Sigmoid colon (tissue), 7 donors: ENCODE measurements at places on chromosomes 2 and 18. TPM values are rescaled to one million over a fixed set of nuclear protein-coding genes. Genes with fewer than 3 reads are reported as not detected.

GRCh38 chr18:12857215-12857905 lies 26.7 kb downstream of the PTPN2 start:
- H3K4me3 ChIP-seq, result no peak overlapping the region
- no peaks in the 10 kb centered on the region for H3K36me3 ChIP-seq
- H3K27ac ChIP-seq, result no peak overlapping the region
- no peak for DNase-seq
- H3K27me3 ChIP-seq, result no peaks in the 10 kb centered on the region

DNA sequence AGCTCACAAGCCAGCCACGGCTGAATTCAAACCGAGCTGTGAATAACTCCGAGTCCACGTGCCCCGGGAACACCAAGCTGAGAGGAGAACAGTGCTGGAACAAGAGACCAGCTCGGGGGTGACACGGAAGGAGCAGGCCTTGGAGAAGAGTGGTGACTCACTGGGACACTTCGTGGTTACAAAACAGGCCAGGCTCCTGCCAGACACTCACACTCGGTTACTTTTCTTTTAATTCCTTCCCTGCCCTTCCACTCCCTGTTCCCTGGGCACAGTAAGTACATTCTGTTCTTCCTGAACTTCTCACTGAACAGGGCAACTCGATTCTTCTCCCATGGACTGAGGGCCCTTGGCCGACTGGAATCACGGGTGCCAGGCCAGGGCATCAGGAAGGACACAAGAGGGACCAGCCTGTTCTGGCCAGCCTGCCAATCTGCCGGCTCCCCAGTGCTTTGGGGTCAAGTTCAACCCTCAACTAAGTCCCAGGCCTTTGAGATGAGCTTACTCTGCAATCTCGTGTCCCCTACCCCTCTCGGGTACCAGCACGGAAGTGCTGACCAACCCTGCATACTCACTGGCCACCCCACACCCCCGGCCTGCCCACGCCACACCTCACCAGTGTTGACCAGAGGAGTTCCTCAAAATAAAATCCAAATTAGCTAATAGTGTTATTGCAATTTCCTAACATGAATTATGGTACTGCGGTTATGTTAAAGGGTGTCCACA lies 87.5 kb downstream of the TFCP2L1 start:
- peak overlapping the region; percentile 35 for H3K27ac ChIP-seq
- H3K36me3 ChIP-seq, result no peaks in the 10 kb centered on the region
- no peaks in the 10 kb centered on the region for H3K4me1 ChIP-seq
- no peak overlapping the region for H3K4me3 ChIP-seq
- DNase-seq, result peak; percentile 72

DNA sequence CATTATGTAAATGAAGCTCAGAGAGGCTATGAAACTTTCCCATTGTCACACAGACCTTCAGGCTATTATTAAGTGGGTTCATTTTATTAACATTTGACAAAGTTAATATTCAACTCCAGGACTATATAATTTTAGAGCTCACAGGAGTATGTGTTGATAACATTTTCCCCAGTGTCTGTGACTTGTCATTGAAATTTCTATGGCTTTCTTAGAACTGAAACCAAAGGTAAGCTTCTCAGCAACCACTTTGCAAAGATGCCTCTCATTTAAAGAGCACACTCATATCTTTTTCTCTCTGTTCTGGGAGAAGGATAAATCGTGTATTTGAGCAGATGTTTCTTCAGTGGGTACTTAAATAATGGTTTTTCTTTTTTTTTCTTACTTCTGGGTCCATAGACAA lies 61.8 kb upstream of the LHCGR start:
- H3K4me3 ChIP-seq, result no peak overlapping the region
- no peaks in the 10 kb centered on the region for H3K27me3 ChIP-seq
- no peaks in the 10 kb centered on the region for H3K36me3 ChIP-seq
- DNase-seq, result no peak

- H3K4me3 ChIP-seq, result peak overlapping the region; percentile 37
- H3K36me3 ChIP-seq, result no peaks in the 10 kb centered on the region
- no peaks in the 10 kb centered on the region for H3K27me3 ChIP-seq
- H3K27ac ChIP-seq, result peak overlapping the region; percentile 58
Measured at GRCh38 chr18:76528477-76529432, 33.7 kb upstream of the ZNF516 start.

DNA sequence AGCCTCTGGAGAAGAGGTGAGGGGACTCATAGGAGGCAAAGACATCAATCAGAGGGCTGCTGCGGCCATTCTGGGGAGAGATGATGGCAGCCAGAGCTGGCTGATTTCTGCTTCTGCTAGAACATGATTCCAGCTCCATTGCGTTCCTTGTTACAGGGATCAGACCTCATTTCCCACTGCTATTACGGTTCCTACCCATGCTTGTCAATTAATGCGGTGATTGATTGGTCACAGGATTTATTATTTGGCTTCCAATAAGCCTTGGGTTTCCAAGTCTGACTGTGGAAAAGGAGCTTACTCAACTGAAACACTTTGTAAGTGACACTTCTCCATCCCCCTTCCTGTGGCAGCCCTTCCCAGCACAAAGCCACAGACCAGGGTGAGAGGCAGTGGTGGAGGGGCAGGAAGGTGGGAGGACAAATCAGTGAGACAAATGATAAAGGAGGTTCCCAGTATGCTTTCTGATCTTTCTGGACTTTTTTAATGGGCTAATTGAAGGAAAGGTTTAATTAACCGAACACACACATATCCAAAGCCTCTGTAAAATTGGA lies 26.8 kb upstream of the CTLA4 start:
- no peak overlapping the region for H3K4me3 ChIP-seq
- no peak for DNase-seq
- no peaks in the 10 kb centered on the region for H3K36me3 ChIP-seq
- no peaks in the 10 kb centered on the region for H3K27me3 ChIP-seq
- H3K4me1 ChIP-seq, result no peaks in the 10 kb centered on the region

- no peaks in the 10 kb centered on the region for H3K27me3 ChIP-seq
- no peak overlapping the region for H3K4me3 ChIP-seq
- H3K4me1 ChIP-seq, result peaks cover 55% of the 10 kb centered on the region
- no peak for DNase-seq
- H3K36me3 ChIP-seq, result no peaks in the 10 kb centered on the region
Measured at GRCh38 chr18:10063489-10063888, 149.7 kb downstream of the VAPA start.

DNA sequence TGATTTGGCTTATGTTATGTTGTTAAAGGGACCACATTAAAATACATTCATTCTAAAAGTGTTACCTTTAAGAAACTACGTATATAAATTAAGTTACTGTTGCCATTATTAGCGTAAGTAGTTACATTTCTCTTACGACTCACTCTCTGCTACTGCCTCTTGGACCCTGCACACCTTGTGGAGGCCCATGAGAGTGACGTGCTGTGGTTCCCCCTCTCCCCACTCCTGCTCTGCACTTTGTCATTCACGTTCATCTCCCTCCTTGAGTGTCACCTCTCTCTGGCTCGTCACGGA lies 830 bp upstream of the MERTK start:
- no peaks in the 10 kb centered on the region for H3K4me1 ChIP-seq
- DNase-seq, result no peak
- peak overlapping the region; percentile 71 for H3K4me3 ChIP-seq

SPEG gene
- polyA plus RNA-seq, result 6.0 TPM

CIB4 gene
- not detected for polyA plus RNA-seq

NPHP1 gene
- polyA plus RNA-seq, result 0.60 TPM

ASIC4 gene
- not detected for polyA plus RNA-seq

DNAJC5G gene
- polyA plus RNA-seq, result not detected
